Cortex of kidney (tissue), 1 donor: ENCODE measurements at places on chromosomes 5 and 9.

DNA sequence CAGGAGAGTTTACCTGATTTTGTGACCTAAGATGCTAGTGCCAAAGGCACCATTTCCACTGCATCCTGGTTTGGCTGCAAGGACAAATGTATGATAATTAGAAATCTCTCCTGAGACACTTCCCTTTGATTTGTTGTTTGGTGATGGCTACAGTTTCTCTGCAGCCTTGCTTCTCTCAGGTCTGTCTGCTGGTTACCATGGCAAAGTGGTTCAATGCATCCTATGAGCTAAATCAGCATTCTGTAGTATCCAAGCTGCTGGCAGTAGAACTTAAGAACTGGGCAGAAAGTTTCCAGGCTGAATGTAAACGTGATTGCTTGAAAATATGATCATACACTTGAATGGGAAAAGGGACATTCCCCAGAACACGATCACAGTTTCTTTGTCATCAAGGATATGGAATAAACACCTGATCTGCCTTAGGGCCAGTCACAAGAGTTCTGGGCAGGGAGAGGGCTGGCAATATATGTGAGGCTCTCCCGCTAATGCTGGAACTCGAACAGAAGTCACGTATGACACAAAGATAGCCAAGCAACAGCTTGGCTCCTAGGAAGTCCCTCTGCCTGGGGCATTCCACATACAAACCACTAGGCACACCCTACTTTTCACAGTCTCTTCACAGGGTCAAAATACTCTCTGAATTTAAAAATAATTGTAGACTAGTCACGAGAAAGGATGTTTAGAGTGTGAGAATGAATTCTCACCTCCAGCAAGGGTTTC is 138.1 kb upstream of the GRAMD2B start:
- no peak for DNase-seq

GRCh38 chr5:76256116-76256889 is 146.8 kb upstream of the IQGAP2 start:
- DNase-seq = no peak

- DNase-seq = no peak
Measured at GRCh38 chr5:106167766-106168165, 1503.0 kb downstream of the EFNA5 start.

DNA sequence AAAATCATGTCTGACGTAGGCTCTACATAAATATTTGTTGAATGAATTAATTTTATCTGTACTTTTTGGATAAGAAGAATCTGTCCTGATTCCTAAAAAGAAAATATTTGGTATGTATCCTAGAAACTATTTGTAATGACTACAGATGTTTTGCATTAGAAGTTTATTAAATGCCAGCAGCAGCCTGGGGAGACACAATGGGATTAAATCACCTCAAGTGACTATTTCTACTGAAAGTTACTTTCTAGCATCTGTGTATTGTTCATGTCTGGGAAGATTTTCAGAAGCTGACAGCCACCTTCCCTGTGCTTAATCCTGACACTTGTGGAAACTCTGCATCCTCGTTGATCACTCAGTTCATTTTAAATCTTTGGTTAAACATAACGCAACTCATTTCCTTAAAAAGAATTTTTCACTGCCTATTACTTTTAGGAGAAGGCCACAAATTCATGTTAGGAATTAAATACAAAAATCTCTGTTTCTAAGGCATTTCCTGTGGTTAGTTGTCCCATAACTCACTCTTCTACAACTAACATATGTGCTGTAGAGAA is 209.3 kb upstream of the PPP1R2B start:
- DNase-seq = no peak

DNA sequence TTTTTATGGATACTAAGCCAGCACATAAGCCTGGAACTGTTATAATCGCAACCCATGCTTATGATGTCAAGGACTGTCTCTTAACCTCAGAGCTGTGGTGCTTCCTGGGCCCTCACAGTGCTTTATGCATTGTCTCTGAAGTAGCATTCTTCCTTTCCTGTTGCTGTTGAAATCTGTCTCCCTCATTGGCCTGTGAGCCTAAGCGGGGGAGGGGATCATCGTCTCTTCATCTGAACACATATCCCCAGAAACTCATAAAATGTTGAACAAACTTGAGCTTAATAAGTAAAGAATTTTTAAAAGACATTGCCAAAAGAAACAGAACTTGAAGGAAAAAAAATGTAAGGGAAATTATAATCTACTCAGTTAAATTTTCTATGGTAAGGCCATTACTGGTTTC is 80.3 kb downstream of the SGCD start:
- no peak for DNase-seq

GRCh38 chr5:130017173-130017572 is 112.9 kb downstream of the CHSY3 start:
- no peak for DNase-seq

DNA sequence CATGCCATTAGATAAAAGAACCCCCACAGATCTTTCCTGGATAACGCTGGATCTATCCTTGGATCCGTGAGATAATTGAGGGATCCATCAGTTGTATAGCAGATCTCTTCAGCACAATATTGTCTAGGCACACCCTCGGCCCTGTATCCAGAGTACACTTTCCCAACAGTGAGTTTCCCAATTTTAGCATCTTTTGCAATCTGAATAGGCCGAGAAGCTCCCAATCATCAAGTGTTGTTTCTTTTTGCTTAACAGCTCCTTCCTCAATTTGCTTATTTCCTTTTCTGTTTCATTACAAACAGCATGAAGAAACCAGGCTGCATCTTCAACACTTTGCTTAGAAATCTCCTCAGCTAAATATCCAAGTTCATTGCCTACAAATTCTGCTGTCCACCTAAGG is 4.4 kb upstream of the SPTLC1 start:
- DNase-seq = no peak

- no peak for DNase-seq
Measured at GRCh38 chr9:136044971-136045594, 50.0 kb downstream of the NACC2 start.

DNA sequence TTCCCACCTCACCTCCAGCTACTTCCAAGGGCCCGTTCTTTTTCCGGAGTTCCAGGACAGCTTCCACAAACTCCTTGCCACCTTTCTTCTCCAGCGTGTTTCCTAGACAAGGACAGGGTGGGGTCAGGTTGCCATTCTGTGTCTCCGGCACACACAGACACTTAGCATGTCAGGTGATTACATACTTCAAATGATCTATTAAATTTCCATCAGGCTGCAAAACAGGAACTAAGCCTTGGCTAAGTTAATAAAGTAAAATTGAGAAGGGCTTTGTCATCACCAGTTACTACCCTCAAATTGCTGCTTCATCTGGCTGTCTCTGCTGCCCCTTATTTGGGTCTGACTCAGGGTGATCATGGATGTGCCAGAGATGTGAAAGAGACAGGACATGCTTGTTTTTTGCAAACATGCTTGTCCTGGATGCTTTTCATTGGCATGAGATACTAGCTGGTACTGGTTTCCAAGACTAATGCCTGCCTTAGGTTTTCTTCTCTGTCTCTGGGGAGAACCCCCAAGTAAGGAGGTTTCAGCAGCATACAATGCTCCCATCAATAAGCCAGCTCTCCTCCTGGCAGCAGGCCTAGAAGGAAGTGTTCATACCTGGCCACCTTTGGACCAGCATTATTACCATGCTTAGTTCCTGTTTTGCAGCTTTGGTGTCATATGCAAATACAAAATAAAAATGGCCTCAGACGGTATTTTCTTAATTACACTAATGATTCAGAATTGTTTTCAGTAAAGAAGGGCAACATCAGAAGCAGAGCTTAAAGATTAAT is 52.9 kb downstream of the MACROH2A1 start:
- DNase-seq = no peak

GRCh38 chr5:128169401-128170017 is 85.9 kb downstream of the SLC12A2 start:
- DNase-seq = no peak

DNA sequence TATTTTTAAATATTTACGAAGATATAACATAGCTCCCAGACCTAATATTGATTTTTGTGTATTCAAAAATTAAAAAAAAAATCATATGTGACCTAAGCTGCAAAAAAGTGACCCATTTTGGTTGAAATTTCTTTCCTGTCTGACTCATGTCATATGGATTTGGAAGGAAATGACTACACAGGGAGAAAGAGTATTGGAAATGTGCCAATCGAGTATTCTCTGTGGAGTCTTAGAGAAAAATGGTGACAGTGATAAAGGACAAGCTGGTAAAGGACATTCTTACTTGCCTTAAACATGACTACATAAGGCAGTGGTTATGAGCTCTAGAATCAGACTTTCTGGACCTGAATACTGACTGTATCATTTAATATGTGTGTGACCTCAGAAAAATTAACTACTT is 262.9 kb upstream of the PTPRD start:
- DNase-seq = no peak

GRCh38 chr5:102529031-102529430 is 30.2 kb upstream of the SLCO6A1 start:
- no peak for DNase-seq

GRCh38 chr9:114233491-114234185 is 78.3 kb downstream of the COL27A1 start:
- DNase-seq = no peak

- DNase-seq = no peak
Measured at GRCh38 chr5:158116965-158117364, 258.0 kb upstream of the CLINT1 start.

DNA sequence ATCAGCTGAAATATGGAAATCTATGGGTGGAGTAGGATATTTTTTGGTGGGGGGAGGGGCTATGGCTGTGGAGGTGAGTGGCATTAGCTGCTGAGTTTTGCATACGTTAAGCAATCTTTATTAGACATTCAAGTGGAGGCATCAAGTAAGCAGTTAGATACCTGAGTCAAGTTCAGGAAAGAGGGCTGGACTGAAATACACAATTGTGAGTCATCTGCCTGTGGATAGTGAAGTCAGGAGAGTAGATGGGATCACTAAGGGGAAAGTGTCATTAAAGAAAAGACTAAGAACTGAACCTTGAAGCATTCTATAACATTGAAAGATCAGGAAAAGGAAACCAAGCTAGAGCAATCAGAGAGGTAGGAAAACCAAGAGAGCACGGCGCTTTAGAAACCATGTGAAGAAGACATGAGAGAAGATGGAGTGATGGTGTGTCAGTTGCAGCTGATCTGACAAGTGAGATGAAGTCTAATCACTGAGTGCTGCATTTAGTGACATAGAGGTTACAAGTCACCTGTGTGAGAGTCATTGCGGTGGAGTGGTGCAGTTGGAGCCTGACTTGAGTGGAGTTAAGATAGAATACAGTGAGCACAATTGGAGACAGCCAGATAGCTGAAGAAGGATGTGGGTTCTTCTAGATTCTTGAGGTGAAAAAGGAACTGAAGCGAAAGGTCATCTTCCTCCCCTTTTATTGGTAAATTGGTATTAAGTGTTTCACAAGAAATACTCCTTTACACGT is 88.7 kb downstream of the PIP5K1B start:
- no peak for DNase-seq

DNA sequence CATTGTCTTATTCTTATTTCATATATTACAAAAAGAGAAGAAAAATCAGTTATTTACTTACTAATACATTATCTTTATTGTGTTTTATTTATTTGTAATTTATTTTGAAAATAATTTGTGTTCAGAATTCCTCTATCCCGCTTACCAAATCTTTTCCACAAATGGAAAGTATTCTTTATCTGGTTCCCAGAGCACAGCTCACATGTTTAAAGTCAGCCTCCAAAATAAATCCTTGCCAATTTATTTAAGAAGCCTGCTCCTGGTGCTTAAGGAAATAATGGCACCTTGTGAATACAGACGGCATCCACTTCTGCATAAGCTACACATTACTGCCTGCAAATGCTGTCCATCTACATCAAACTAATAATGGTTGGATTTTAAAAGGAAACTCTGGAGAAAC is 435.4 kb downstream of the MTRR start:
- no peak for DNase-seq

- no peak for DNase-seq
Measured at GRCh38 chr9:134657666-134658377, 16.2 kb downstream of the COL5A1 start.

- no peak for DNase-seq
Measured at GRCh38 chr5:76393035-76393680, 9.9 kb upstream of the IQGAP2 start.

DNA sequence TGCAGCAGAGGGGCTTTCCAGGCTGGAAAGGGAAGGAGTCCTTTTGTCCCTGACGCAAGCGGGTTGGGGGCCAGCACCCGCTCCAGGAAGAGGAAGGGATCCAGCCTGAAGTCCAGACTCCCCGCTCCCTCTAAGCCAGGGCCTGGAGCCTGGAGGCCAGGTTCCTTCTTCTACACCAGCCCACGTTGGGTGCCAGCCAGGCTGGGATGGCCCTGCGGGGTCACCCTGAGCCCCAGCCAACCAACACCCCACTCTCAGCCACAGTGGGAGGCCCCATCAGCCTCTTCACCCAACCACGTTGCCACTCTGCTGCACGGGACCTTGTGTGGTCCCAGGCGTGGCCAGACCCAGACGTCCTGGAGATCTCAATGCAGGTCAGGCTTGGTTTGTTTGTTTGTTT is 970 bp upstream of the FUT7 start:
- no peak for DNase-seq

- no peak for DNase-seq
Measured at GRCh38 chr5:74028976-74029375, 403.0 kb downstream of the ARHGEF28 start.

GRCh38 chr9:99103901-99104458 is 933 bp upstream of the TGFBR1 start:
- no peak for DNase-seq

DNA sequence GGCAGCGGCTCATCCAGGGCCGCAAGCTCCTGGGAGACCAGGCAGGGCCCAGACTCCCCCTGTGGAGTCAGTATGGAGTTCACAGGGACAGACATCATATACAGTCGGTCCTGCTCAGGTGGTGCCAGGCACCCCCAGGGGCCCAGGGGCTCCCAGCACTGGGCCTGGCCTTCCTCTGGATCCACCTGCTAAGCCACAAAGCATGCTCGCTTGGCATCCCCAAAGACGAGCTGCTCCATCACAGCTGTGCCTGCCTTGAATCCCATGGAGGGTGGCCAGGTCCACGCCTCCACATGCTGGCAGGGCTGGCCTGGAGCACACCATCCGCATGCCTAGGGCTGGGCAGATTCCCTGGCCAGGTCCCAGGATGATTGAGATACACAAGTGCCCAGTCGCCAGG is 4.6 kb downstream of the BICD2 start:
- no peak for DNase-seq

- no peak for DNase-seq
Measured at GRCh38 chr9:131027048-131027871, 18.3 kb downstream of the LAMC3 start.
